ENCODE measurements at places on chromosomes 3 and 15. TPM values are rescaled to one million over a fixed set of nuclear protein-coding genes. Genes with fewer than 3 reads are reported as not detected.

DNA sequence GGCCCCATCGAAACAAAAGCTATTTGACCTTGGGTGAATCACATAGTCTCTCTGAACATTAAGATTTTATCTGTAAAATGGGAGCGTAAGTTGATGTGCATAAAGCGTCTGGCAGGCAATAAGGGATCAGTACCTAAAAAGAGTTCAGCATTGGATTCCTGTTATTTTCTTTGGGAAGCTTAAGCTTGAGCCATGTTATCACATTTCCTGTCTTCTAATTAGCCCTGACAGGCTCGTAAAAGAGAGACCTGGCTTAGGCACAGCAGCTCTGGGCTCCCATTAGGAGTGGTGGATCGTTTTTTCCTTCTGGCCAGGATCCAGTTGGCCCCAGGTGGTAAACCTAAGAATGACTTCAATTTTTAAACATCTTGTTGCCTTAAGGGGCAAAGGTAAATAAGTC, 26.0 kb upstream of the CA12 start:
- no peak for DNase-seq

GRCh38 chr3:41186297-41186696, 13.0 kb upstream of the CTNNB1 start:
- no peak for DNase-seq

DNA sequence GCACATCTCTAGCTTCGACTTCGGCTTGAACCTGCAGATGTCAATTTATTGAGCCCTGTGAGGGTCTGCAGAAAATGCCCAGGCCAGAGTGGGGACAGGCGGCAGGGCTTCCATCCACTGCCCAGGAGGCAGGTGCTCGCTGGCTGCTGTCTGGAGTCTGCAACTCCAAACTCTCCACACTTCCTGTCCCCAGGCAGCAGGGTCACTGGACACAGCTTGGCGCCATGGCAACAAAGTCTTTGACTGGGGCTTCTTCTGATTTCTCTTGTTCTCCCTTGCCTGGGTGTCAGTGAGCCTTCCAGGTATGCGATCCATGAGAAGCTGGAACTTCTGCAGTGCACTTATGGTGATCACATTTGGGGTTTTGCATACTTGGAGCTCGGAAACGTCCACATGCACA, 33.5 kb downstream of the SV2B start:
- DNase-seq = no peak

The NTRK3 gene
- 24.1 TPM for total RNA-seq

DNA sequence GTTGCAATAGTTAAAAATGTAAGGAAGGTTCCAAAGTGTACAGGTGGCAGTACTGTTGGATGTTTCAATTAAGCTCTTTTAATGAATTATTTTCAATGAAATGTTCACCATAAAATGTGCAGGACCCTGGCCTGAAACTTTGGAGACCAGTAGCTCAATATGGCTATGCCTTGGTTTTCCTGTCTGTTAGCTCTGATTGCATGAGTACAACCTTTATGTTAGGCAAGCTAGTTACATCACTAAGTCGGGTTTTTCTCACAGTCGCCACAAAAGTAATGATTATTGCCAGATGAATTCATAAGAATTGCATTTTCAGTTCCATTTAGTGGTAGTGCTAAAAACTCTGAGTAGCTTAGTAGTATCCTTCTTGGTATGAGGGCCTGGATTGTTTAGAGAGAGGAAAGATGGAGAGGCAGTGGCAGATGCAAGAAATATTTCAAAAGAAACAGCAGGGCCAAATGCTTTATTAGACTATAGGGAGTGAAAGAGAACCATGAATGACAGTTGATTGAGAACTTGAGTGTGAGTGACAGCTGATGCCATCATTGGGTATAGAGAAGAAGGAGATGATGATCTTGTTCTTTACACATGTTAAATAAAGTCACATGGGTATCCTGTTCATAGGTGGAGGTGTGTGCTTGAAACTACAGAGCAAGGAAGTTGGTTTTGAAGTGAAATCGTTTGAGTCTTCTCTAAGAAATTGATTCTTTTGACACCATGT, 109.5 kb downstream of the AKAP13 start:
- DNase-seq = no peak

The RNF168 gene
- 20.2 TPM for total RNA-seq

The SERINC4 gene
- not detected for total RNA-seq

- DNase-seq = no peak
These were observed 9.4 kb upstream of the VPS33B start for GRCh38 chr15:91031796-91032195.

GRCh38 chr3:28624084-28624483, 275.5 kb upstream of the AZI2 start:
- no peak for DNase-seq

GRCh38 chr15:79283252-79284048, 928 bp downstream of the ANKRD34C start:
- peak; percentile 36 for DNase-seq

The PIAS1 gene
- total RNA-seq = 40.0 TPM

The GAP43 gene
- 0.96 TPM for total RNA-seq

- no peak for DNase-seq
These were observed 13.6 kb upstream of the ZNF774 start for GRCh38 chr15:90338532-90338931.

GRCh38 chr15:35624881-35625280, 78.9 kb upstream of the DPH6 start:
- DNase-seq = peak; percentile 24

The NPAP1 gene
- total RNA-seq = 2.4 TPM

The PRSS50 gene
- not detected for total RNA-seq

DNA sequence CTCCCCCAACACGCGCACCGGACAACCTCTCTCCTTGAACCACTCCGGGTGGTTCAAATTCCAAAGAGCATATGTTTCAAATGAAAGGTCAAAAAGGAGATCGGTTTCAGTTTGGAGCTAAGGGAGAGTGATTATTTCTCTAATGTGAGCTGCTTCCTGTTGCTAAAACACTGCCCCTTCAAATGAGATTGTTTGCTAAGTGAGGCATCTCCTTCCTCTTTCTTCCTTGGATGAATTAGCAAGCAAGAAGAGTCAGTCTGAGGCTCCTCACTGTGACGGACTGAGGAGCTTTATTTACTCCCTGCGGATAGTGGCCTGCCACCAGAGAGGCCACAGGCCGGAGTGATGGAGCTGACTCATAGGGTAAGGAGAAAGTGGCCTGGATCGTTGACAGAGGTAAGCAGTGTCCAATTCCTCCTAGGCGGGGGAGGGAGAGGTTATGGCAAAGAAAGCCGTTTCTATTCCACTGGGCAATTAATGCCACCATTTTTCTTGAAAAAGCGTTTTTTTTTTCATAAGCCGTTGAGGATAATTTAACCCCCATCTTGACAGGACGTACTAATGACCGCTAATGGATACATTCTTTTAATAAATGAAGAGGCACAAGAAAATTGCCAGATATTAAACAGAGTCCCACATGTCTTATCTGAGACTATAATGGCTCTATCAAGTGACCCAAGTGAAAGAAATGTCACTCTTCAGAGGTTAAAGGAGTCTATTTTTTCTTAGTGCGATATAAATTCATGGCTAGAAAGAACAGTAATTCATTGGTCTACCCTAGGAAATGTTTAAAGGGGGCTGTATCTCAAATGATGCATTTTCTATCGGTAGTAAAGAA, 167.0 kb upstream of the ANKRD28 start:
- DNase-seq = no peak

- peak; percentile 47 for DNase-seq
These were observed 32.2 kb downstream of the GPR176 start for GRCh38 chr15:39887832-39888231.

- DNase-seq = no peak
These were observed 98.9 kb downstream of the FMN1 start for GRCh38 chr15:33095641-33096040.

GRCh38 chr3:153349108-153349499, 187.1 kb downstream of the RAP2B start:
- DNase-seq = no peak

The ANKUB1 gene
- 40.9 TPM for total RNA-seq

The NISCH gene
- 61.4 TPM for total RNA-seq

GRCh38 chr3:177055605-177056571, 141.4 kb downstream of the TBL1XR1 start:
- peak; percentile 47 for DNase-seq

The TRH gene
- not detected for total RNA-seq

The DNAJB11 gene
- 43.1 TPM for total RNA-seq

DNA sequence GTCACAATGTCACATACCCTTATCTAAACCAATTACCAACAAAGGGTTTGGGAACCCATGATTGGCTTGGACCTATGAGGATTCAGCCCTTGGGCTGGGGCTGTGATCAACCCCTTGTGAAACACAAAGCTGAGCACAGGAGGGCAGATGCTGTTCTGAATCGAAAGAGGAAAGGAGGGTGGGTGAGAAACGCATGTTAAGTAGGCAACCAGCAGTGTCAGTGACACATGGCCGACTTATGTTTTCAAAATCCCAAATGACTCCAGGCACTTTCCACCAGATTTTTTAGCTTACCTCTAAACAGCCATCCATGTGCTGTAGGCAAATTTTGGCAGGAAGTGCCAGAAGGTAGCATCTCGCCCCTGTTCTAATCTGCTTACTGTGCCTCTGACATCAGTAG, 34.1 kb upstream of the KLHL25 start:
- DNase-seq = no peak

GRCh38 chr3:11982341-11982941, 21.7 kb upstream of the SYN2 start:
- peak; percentile 11 for DNase-seq

The LAMB2 gene
- total RNA-seq = 753 TPM

DNA sequence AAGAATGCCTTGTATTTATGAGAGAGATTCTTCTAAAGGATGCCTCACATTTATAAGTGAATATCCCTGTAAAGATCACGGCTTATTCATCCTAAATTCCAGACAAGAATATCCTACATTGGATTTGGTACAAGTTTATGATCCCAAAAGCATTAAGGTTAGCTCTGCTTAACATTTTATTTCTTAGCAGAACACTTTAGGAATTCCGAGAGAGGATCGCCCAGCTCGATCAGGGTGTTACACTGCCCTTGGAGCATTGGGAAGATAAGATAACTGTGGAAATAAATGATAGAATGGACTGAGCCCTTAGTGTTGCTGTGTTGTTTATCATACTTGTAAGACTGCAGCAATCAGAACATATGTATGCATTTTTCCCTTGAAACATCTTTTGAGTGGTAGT, 223.0 kb upstream of the CDIN1 start:
- DNase-seq = peak; percentile 97

DNA sequence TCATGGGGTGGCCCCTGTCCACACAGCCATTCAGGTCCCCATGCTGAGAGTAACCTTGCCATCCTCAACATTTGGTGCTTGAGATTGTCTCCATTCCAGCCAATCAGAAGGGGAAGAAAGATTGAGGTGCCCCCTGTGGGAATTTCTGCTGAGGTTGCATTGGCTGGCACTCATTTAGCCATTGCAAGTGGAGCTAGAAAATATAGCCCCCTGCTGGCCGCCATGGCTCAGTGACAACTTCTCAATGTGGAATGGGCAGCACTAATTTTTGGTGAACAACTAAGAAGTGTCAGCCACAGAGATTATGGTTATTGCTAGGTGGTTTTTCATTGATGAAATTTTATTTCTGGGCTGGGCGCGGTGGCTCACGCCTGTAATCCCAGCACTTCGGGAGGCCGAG, 22.0 kb downstream of the COL6A6 start:
- peak; percentile 46 for DNase-seq

DNA sequence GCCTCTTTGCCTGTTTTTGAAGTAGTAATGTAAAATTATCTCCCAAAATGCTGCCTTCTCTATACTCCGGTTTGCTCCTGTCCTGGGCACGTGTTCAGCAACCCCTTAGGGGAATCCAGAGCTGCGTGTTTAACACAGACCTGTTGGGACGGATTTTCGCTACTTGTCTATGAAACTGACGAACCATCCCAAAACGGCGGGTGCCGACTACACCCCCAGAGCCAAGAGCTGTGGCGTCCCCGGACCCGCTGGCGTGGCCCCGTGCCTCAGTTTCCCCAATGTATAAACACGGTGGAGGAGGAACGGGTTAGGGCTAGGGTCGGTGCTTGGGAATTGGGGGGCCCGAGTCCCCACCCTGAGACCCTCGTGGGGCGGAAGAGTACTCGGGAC, 473 bp downstream of the FHIT start:
- peak; percentile 50 for DNase-seq

DNA sequence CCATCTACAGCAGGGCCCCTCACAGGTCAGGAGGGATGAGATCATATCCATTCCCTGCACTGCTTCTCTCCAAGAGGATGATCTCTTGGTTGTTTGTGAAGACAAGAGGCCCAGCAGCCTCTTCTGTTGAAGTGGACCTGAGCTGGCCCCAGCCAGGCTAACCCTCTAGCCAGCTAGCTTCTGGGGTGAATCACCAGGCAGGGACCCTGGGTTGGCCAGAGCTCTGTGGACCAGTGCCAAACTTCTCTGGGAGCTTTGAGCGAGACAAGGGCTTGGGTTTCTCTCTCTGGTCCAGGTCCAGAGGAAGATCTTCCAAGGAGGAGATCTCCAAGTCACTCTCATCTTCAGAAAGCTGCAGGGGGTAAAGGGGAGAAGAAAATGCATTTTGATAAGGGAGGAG, 52.7 kb downstream of the CLDN18 start:
- DNase-seq = no peak

The ADPRH gene
- 4.6 TPM for total RNA-seq

- no peak for DNase-seq
These were observed 109.7 kb upstream of the ROPN1 start for GRCh38 chr3:124101643-124102042.

The ZKSCAN7 gene
- 6.7 TPM for total RNA-seq

The FBXL2 gene
- total RNA-seq = 13.5 TPM

DNA sequence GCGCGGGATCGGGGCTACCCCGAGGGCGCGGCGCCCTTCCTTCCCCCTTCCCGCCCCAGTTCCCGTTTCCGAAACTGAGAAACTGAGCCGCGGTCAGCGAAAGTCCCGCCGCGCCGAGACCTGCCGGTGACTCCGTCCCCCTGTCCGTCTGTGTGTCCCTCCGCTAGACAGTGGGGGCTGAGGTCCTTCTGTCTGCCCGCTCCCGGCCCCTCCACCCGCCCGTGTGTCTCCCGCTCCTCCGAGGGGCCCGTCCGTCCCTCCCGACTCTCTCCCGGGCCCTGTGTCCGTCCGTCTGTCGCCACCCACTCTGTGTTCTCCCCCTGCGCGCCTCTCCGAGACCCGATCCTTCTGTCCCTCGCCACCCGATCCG, 426 bp downstream of the PRKCD start:
- DNase-seq = peak; percentile 28

- DNase-seq = no peak
These were observed 24.7 kb downstream of the HCN4 start for GRCh38 chr15:73344056-73344455.

DNA sequence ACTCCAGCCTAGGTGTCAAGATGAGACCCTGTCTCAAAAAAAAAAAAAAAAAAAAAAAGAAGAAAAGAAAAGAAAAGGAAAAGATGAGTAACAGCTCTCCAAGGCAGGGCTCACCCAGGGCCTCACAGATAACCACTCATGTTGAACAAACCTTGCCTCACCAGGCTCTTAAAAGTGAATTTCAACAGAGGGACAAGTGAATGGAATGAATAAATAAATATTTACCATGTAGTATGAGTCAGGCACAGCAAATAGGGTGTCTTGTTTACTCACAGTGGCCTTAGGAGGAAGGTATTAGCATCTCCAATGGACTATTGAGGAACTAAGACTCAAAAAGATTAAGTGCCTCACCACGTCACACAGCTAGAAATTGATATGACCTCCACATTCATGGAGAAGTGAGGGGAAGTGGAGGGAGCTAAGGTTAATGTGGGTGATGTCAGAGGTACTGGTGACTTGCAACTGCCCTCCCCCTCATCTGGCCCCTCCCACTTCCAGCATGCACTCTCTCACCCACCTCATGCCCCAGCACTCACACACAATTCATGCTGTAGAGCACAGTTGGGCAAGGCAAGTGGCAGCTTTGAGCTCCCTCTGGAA, 255.5 kb downstream of the UACA start:
- no peak for DNase-seq
